Activated CD4-positive, alpha-beta T cell treated with anti-CD3 and anti-CD28 coated beads for 4 hours (primary cell): ENCODE measurements at places on chromosomes 3 and 15.

GRCh38 chr15:36449084-36449661 is 130.3 kb upstream of the CDIN1 start:
- no peak for DNase-seq

- DNase-seq = no peak
Measured at GRCh38 chr3:88542916-88543315, 393.2 kb downstream of the C3orf38 start.

GRCh38 chr3:175384569-175384968 is 525.4 kb downstream of the NAALADL2 start:
- no peak for DNase-seq

- DNase-seq = no peak
Measured at GRCh38 chr15:101024073-101024695, 105.0 kb downstream of the LRRK1 start.

DNA sequence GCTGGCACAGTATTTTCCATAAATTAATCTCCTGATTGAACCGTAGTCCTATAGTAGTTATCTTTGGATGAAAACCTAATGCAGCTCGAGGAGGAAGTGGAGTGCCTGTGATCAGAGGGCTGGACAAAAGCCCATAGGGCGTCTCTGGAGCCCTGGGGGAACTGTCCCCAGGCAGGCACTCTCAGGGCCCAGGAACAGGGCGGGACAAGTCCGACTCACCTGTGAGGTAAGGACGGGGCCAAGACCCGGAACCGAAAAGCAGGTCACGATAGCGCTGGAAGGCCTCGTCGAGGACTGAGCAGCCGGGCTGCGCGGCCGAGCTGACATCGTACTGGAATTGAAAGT is 341 bp downstream of the HEXA start:
- no peak for DNase-seq

DNA sequence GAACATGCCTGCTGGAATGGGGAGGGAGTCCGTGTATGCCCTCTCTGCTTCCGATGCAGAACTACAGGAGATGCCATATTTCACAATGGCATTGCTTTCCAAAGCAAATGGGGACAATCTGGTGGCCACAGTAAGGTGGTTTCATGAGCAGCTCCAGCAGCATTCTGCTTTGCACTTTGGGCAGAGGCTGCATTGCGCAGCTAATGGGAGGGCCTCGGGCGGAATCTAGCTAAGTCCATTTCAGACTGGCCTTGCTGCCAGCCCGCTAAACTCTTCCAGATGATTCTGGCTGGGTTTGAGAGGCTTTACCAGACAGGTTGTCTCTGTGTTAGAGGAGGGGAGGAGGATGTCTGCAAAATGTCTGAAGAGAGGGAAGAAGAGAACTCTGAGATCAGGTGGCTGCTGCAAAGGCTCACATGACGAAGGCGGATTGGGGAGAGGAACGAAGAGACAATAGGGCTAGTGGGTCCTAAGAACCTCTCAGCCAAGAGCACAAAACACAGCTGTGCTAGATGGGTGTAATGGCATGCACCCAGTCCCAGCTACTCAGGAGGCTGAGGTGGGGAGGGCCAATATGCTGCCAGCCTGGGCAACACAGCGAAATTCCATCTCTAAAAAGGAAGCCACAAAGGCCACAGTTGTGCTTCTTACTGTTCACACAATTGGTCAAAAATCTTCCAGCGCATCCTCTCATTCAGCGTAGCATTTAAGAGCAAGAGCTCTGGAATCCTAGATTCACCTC is 63.7 kb downstream of the BDH1 start:
- no peak for DNase-seq

DNA sequence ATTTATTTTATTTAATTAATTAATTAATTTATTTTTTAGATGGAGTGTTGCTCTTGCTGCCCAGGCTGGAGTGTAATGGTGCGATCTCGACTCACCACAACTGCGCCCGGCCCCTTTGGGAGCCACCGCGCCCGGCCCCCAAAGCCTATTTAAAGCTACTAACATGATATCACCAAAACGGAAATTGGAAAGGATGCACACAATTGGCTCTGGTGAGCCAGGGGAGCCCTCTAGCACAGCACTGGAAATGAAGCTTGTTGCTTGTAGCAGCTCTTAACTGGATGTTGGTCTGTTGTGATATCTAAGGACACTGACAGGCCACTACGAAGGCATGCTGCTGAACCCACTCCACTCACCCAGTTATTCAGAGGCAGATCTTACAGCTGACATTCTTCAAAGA is 104.5 kb downstream of the IGF2BP2 start:
- DNase-seq = no peak

GRCh38 chr15:57152666-57153539 is 223.4 kb upstream of the CGNL1 start:
- no peak for DNase-seq

DNA sequence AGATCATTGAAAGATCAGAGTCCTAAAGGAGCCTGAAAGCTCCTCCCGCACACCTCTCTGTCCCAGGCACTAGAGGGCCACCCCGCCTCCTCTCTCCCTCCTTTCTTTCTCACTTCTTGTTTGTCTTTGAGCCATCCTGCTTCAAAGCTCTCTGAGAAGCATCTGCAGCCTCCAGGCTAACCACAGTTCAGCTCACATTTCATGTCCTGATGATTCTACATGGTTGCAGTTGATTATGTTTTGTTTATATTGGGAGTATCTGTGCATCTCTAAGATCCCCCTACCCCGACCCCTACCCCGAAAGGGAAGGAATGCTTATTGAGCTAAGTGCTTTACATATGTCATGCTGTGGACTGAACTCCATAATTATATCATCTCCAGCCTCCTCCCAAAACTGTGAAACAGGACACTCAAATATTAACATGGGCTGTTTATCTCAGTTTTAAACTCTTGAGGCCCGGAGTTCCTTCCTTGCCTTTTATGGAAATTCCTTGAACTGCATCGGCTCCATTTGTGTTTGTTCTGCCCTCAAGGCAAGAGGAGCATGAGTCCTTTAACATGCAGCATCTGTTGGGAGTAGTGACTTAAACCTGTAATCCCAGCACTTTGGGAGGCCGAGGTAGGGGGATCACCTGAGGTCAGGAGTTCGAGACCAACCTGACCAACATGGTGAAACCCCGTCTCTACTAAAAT is 30.9 kb downstream of the MGLL start:
- no peak for DNase-seq

DNA sequence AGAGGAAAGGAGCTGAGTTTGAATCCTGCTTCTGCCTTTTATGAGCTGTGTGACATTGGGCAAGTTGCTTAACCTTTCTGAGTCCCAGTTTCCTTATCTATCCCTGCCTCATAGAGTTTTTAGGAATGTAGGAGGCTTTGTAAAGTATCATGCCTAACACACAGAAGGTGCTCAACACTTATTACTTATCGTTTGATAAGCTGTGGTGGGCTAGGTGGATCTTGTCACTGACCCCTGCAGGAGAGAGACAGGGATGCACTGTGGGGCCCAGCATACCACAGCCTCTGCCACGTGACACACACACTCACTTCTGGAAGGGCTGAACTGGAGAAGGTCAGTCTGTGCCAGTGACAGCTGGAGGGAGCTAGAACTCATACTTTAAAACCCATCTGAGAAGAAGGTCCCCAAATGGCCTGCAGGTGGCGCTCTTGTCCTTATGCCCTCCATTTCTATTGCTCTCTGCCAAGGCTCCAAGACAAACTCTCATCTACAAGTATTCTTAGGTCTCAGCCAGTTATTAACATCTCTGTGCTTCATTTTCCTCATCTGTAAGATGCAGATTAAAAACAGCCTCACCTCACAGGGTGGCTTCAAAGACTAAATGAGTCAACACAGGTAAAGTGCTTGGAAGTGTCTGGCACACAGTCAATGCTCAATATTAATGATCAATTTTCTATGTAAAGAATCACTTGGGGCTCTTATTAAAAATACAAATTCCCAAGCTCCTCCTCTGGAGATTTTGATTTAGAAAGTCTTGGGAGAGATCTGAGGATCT is 57.5 kb upstream of the HACD2 start:
- DNase-seq = peak; percentile 17

- no peak for DNase-seq
Measured at GRCh38 chr15:99961011-99961441, 227.8 kb upstream of the LYSMD4 start.
